ENCODE measurements at places on chromosomes 5 and 9.

DNA sequence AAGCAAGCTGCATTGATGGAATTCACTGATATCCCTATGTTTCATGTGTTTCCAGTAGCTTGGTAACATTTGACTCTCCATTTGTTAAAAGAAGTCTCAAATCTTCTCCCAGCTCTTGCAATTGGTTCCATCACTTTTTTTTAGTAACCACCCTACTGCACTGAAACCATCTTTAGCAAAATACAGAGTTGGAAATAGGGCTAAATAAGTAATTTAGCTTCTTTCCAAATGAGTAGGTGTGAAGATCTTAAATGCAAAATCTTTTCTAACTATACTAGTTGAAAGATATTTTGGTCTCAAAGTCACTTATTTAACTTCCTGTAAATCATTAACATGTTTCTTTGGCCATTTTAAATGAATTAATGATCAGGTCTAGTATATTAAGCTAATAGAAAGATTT lies 138.1 kb downstream of the DIRAS2 start:
- H3K4me1 ChIP-seq = no peaks in the 10 kb centered on the region
- no peaks in the 10 kb centered on the region for H3K36me3 ChIP-seq
- DNase-seq = no peak
- H3K27me3 ChIP-seq = no peaks in the 10 kb centered on the region
- no peak overlapping the region for H3K4me3 ChIP-seq
- no peak overlapping the region for H3K27ac ChIP-seq

DNA sequence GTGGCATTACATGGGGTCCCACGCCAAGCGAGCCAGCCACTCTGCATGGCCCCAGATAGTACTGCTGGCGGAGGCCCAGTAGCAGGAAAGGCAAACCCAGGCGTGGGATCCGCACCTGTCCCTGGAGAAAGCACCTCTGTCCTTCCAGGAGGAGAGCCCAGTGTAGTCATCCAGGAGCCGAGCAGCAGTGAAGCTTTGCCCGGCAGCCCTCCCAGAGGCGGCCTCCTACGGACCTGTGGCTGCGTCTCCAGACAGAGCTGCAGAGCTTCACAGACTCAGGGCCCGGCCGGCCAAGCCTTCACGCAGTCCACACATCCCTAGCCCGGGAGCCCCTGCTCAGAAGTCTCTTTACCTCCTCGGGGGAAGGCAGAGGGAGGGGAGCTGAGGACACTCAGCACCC lies 100.8 kb upstream of the PPP1R26 start:
- no peaks in the 10 kb centered on the region for H3K4me1 ChIP-seq
- no peak overlapping the region for H3K4me3 ChIP-seq
- H3K27ac ChIP-seq = no peak overlapping the region
- DNase-seq = no peak
- no peaks in the 10 kb centered on the region for H3K27me3 ChIP-seq
- no peaks in the 10 kb centered on the region for H3K36me3 ChIP-seq

GRCh38 chr9:70517926-70518610 lies 103.6 kb upstream of the KLF9 start:
- DNase-seq = peak; percentile 31
- H3K4me1 ChIP-seq = no peaks in the 10 kb centered on the region
- no peaks in the 10 kb centered on the region for H3K36me3 ChIP-seq

- no peak for DNase-seq
- H3K4me3 ChIP-seq = no peak overlapping the region
- peaks cover 67% of the 10 kb centered on the region for H3K36me3 ChIP-seq
- no peak overlapping the region for H3K27ac ChIP-seq
- no peaks in the 10 kb centered on the region for H3K4me1 ChIP-seq
Measured at GRCh38 chr9:7125231-7125630, 367.5 kb downstream of the KDM4C start.

- no peaks in the 10 kb centered on the region for H3K4me1 ChIP-seq
- H3K27ac ChIP-seq = no peak overlapping the region
- no peaks in the 10 kb centered on the region for H3K36me3 ChIP-seq
- no peak for DNase-seq
- no peak overlapping the region for H3K4me3 ChIP-seq
- H3K27me3 ChIP-seq = no peaks in the 10 kb centered on the region
Measured at GRCh38 chr5:4877579-4877978, 262.6 kb upstream of the ADAMTS16 start.

- H3K4me3 ChIP-seq = no peak overlapping the region
- H3K27ac ChIP-seq = no peak overlapping the region
- H3K36me3 ChIP-seq = no peaks in the 10 kb centered on the region
Measured at GRCh38 chr5:168216989-168217388, 74.5 kb upstream of the WWC1 start.

DNA sequence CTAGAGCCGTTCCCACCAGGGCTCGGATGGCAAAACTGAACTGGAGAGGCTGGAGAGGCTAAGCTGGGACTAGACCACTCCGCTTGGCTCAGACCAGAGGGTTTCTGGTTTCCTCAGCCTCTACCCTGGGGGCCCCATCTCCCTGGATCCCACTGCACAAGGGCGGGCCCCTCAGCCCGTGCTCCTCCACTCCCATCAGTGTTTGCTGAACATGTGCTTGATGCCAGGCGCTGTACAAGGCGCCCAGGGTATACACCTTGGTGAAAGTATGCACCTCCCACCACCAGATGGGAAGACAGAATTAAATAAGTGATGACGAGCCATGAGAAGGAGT lies 18.0 kb downstream of the GPX3 start:
- H3K27me3 ChIP-seq = no peaks in the 10 kb centered on the region
- H3K36me3 ChIP-seq = peaks cover 100% of the 10 kb centered on the region
- H3K27ac ChIP-seq = no peak overlapping the region
- no peak overlapping the region for H3K4me3 ChIP-seq
- no peaks in the 10 kb centered on the region for H3K4me1 ChIP-seq

DNA sequence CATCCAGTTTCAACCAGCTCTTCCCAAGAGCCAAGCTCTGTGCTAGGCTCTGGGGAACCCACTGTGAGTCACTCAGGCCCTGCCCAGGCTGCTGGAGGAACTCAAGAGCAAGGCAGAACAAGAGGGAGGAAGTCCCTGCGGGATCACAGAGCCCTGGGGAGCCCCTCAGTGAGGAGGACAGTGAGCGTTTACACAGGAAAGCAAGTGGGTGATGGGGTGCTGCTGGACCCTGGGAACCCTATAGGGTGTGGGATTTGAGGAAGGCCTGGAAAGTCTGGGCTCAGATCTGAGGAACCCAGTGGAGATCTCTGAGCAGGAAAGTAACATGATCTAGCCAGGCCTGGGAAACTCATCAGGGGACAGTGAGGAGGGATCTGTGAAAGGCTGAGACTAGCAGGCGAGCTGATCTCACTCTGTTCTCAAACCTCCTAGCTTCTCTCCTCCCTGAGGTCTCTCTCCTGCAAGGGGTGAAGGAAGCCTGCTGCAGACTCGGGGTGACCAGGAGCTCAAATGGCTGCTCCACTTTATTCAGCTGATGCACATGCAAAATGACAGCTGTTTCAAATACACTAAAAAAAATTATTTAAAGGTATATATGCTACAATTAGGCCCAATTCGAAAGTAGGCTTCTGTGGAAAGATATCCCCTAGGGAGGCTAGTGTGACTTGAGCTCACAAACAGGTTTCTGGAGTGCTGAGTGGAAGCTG lies 70.0 kb downstream of the SHB start:
- no peaks in the 10 kb centered on the region for H3K27me3 ChIP-seq
- no peak overlapping the region for H3K4me3 ChIP-seq
- peak overlapping the region; percentile 30 for H3K27ac ChIP-seq
- DNase-seq = peak; percentile 93
- H3K36me3 ChIP-seq = no peaks in the 10 kb centered on the region

- no peaks in the 10 kb centered on the region for H3K36me3 ChIP-seq
- H3K4me1 ChIP-seq = peaks cover 4% of the 10 kb centered on the region
- no peak for DNase-seq
- no peak overlapping the region for H3K4me3 ChIP-seq
- H3K27me3 ChIP-seq = no peaks in the 10 kb centered on the region
Measured at GRCh38 chr9:2567922-2568321, 53.7 kb upstream of the VLDLR start.

DNA sequence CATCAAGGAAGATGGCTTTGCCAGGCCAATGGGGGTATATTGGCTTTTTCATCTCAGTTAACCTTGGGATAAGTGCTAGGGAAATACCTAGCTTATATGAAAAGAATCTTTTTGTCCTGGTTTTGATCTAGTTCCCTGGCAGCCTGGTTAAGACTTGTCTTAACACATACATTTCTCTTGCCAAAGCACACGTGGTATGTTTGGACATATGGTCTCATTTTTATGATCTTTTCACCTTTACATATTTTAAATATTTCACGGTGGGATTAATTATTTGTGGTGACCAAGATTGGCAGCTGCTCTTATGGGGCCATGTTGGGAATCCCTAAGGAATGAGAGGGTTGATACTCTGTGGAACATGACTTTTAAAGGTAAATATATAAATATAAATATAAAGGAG lies 312.5 kb downstream of the NPR3 start:
- DNase-seq = no peak
- no peak overlapping the region for H3K27ac ChIP-seq
- no peaks in the 10 kb centered on the region for H3K27me3 ChIP-seq

DNA sequence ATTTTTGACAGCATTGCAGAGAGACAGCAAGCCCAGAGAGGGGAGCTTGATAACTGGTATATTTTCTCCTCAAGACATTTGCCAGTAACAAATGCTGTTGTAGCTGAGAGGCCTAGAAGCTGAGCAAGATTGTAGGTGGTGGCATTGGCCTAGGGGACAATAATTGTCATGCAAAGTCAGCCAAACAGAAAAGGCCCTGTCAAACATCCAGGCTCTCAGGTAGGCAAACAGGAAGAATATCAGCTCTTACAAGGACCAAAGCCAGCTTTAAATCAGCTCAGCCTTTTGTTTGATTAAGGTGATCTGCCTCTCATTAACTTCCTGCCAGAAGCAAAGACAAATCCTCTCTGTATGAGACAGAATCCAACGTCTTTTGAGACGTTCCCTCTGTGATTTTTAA lies 29.7 kb upstream of the BARX1 start:
- no peaks in the 10 kb centered on the region for H3K4me1 ChIP-seq
- no peaks in the 10 kb centered on the region for H3K36me3 ChIP-seq
- DNase-seq = no peak
- peaks cover 2% of the 10 kb centered on the region for H3K27me3 ChIP-seq

GRCh38 chr5:127068493-127069214 lies 4.6 kb downstream of the C5orf63 start:
- DNase-seq = no peak
- no peaks in the 10 kb centered on the region for H3K27me3 ChIP-seq
- peaks cover 8% of the 10 kb centered on the region for H3K4me1 ChIP-seq
- no peaks in the 10 kb centered on the region for H3K36me3 ChIP-seq
- H3K27ac ChIP-seq = no peak overlapping the region
- no peak overlapping the region for H3K4me3 ChIP-seq

GRCh38 chr9:124306098-124306735 lies 48.5 kb downstream of the NEK6 start:
- no peak overlapping the region for H3K4me3 ChIP-seq
- H3K27ac ChIP-seq = peak overlapping the region; percentile 27
- peaks cover 77% of the 10 kb centered on the region for H3K36me3 ChIP-seq
- peaks cover 14% of the 10 kb centered on the region for H3K4me1 ChIP-seq
- H3K27me3 ChIP-seq = no peaks in the 10 kb centered on the region

Measured in CD14-positive monocyte (primary cell).